A549 treated with CORT108297 at 1 μM for 4 hours (cell line): ENCODE measurements at places on chromosomes 4 and X. TPM values are rescaled to one million over a fixed set of nuclear protein-coding genes. Genes with fewer than 3 reads are reported as not detected.

The PIR gene
- 50.2 to 56.4 TPM (median 54.1 TPM) in 5 replicates for total RNA-seq

The AMOT gene
- 0.02 to 0.07 TPM (median 0.02 TPM) in 5 replicates for total RNA-seq

The REPS2 gene
- 0.68 to 1.0 TPM (median 0.78 TPM) in 5 replicates for total RNA-seq

The AWAT2 gene
- not detected in 5 replicates for total RNA-seq
